ENCODE measurements at places on chromosomes 11 and 22.

DNA sequence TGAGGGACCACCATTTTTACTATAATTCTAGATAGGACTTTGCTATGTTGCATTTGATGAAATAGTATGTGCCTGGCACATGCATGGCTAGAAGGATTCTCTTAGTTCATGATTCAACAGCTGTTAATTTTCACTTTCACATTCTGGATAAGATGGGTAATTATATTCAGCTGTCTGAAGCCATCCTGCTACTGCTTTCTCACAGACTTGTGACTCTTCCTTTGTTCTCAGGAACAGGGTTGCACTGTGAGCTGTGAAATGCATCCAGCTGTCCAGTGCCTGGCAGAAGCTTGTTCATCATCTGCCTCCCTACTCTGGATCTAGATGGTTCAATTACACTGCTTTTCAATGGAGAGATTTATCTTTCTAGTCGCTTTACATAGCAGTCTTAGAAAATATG lies 610.1 kb upstream of the ANO5 start:
- DNase-seq: no peak

DNA sequence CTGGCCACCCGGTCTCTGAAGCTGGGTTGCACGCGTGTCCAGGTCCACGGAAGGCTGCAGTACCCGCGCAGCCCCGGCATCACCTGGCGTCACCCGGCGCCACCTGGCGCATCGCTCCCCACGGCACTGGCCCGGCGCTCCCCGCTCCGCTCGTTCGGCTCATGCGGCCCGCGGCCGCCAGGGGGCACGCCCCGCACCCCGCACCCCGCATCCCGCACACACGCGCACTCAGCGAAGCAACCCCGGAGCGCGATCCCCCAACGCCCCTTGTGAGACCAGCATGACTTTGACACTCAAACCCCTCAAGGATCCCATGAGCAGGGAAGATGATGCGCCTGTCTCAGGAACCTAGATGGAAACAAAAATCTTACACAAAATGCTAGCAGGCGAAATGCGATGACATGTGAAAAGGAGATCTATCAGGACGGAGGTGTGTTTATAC lies 11.9 kb downstream of the B3GNT6 start:
- peak; percentile 51 for DNase-seq

GRCh38 chr22:31615940-31616314 lies 46.1 kb downstream of the PISD start:
- no peak for DNase-seq

DNA sequence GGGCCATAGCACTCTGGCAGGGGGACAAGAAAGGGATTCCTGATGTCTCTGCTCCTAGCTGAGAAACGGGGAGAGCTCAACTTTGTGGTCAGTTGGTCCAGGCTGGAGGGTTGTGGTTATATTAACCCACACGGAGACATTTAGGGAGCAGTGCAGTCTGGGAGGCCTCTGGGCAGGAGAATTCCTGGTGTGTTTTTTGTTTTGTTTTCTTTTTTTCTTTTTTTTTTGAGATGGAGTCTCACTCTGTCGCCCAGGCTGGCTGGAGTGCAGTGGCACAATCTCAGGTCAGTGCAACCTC lies 88.0 kb upstream of the SHISAL1 start:
- no peak for DNase-seq

- DNase-seq: no peak
These were observed 1299.3 kb downstream of the BRD1 start for GRCh38 chr22:48528221-48528915.

DNA sequence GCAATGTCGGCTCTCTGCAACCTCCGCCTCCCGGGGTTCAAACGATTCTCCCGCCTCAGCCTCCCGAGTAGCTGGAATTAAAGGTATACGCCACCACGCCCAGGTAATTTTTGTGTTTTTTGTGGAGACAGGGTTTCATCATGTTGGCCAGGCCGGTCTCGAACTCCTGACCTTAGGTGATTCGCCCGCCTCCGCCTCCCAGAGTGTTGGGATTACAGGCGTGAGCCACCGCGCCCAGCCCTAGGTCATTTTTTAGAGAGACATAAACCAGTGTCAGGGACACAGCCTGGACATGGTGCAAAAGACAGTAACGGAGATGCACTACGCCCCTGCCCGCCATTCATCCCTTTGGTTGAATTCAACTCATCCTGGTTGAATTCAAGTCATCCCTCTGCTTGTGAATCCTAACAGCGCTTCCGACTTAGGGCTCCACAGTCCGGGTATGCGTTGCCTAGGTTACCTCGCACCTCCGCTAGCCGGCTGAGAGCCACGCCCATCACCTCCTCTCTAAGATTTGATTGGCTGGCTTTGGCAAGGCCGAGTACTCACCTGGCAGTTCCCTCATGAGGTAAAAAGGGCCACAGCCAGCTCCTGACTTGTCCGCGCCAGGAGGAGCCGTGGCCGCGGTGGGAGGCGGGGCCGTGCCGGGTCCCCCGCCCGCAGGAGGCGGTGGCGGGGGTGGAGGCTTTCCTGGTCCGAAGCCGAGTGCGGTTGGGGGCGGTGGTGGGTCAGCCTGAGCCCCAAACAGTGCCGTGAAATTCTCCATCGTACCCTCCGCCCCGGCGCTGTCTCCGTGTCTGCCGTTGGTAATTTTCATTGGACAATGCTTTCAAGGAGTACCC lies at the start of gene MED19:
TSS of gene MED19 (minus strand) at position 802 of the 842 bp plus-strand sequence. CDS start at position 766, 36 bp downstream.
- peak; percentile 74 for DNase-seq

GRCh38 chr11:81470446-81470845 lies 1263.2 kb downstream of the FAM181B start:
- DNase-seq: no peak

DNA sequence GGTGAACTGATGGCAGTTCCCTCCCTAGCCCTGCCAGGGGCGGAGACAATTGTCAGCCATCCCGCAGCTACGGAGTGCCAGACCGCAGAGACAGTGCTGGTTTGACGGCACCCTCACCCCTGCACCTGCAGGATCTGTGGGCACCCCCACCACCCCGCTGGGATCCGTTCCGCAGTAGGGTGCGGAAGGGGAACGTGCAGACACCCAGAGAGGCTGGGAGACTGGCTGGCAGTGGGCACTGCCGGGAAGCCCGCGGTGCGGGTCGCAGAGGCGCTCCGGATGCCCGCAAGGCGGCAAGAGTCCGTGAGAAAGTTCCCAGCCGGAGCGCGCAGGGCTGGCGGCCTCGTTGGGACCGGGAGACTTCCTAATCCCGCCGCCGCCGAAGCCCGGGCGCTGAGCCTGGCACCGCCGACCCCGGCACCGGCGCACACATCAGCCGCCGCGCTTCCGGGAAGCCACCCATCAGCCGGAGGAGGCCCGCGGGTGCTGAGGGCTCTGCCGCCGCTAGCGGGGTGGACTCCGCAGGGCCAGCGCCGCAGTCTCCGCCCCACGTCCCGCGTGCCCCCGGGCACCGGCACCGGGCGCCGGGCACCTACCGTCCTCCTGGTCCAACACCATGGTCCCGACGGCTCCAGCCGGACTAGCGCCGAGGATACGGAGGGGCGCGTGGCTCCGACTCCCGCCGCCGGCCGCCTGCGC lies 4.3 kb upstream of the LMO1 start:
- no peak for DNase-seq

GRCh38 chr22:26168939-26169314 lies 335 bp upstream of the SEZ6L start:
- DNase-seq: no peak

GRCh38 chr11:86476109-86476861 lies 101.6 kb downstream of the CCDC81 start:
- DNase-seq: no peak

DNA sequence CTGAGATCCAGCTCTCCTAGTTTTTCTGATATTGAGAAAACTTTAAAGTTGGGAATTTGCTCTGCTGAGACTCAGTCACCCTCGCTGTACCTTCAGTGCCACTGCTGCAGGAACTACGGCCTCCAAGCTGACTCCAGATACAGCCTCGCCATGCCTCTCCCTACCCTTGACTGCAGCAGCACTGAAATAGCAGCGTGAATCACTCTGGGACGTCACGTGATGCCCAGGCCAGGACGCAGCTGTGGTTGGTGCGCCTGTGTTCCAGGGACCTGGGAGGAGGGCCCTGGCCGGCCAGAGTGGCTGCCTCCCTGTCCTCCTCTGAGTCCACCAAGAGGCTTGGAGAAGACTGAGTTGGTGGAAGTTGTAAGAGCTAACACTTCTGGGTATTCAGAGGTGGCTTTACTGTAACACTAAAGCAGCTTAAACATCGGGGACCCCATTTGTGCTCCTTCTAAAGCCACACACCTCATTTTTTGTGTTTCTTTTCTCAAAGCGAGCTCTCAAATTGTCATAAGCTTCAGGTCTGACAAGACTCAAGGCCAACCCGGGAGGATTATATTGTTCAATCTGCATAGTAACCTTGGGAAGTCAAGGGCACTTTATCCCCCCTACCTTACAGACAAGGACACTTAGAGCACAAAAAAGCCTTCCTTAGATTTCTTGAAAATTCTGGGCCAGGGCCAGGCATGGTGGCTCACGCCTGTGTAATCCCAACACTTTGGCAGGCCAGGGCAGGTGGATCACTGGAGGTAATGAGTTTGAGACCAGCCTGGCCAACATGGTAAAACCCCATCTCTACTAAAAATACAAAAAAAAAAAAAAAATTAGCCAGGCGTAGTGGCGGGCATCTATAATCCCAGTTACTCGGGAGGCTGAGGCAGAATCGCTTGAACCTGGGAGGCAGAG lies 4.2 kb upstream of the STIP1 start:
- DNase-seq: peak; percentile 11

DNA sequence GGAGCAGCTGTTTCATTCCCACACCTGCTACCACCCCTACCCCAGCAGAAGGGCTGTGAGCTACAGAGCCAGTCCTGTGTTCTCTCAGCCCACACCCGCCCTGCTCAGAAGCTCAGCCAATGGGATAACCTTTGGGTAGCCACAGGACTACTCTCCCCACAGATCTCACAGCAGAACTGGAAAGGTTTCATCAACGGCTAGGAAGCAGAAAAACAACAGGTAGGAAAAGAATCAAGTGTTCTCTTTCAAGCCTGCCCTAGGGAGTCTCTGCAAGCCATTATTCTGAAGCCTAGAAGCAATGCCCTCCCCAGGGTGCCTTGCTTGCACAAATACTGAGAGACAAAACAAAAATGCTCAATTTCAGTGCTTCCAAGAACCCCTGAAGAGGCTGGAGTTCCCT lies 77.2 kb downstream of the TMPRSS5 start:
- DNase-seq: no peak

- DNase-seq: no peak
These were observed 22.1 kb downstream of the GGTLC2 start for GRCh38 chr22:22666307-22667091.

DNA sequence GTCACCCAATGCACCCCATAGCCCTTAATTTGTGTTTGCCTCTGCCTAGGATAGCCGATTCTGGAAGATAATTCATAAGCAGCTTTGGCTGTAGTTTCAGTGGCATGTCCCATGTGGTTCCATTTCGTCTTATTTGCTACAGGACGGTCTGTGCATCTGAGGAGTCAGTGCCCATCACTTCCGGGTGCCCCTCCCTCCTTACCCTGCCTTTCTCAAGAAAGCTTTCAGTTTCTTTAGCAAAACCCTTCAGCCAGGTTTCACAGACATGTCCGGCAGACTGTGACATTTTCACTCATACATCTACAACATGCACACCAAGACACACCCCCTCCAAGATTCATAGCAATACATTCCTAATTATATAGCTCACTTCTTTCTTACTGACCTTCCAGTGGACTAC lies 14.3 kb downstream of the TP53AIP1 start:
- DNase-seq: no peak

DNA sequence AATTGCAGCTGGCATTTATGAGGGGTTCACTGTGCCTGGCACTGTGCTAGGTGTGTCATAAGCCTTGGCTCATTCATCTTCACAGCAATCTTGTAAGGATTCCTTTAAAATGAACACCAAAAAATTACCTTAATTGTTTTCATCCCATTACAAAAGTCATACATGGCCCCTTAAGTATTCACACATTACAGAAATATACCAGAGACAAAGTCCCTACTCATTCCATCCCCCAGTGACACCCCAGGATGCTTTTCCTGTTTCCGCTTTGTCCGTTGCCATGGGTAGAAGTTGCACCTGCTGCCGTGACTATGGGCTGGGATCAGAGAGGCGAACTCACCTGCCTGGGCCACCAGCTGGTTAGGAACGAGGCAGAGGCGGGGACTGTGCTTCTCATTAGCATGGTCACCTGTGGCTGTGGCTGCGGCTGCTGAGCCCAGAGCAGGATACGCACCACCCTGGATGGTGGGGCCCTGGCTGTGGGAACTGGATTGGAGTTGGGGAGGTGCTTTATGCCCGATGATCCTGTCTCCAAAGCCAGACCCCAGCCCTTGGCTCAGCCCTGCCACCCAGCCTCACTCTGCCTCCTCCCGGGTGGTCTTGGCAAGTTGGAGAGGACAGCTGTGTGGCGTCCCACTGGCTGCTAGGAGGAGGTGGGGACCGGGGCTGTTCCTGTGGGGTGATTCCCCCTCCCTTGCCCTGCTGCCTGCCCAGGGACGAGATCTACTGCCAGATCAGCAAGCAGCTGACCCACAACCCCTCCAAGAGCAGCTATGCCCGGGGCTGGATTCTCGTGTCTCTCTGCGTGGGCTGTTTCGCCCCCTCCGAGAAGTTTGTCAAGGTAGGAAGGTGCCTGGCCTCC lies 60.8 kb downstream of the MYO7A start:
- no peak for DNase-seq

- no peak for DNase-seq
These were observed 42.1 kb downstream of the PPARA start for GRCh38 chr22:46192210-46192993.

DNA sequence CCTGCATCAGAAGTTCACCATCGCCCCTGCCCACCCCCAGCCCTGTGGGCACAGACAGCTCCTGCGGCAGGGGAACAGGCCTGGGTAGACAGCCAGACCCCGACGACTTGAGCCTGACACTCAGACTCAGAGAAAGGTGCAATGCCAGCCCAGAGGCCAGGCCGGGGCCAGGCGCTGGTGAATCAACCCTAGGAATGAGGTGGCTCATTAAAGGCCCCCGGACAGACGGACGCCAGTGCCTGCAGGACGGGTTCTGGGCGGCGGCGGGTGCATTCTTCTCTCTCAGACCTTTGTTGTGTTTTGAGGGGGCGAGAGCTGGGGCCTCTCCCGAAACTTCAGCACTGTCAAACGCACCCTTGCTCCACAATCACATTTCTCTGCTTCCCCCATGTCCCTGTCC lies 5.6 kb downstream of the OVOL1 start:
- DNase-seq: no peak

- no peak for DNase-seq
These were observed 15.3 kb downstream of the PHF21A start for GRCh38 chr11:46105926-46106325.

- DNase-seq: no peak
These were observed 259.9 kb downstream of the BUD13 start for GRCh38 chr11:116512841-116513240.

GRCh38 chr11:93236741-93237675 lies 39.2 kb upstream of the SLC36A4 start:
- DNase-seq: no peak
